Sigmoid colon (tissue), 7 donors: ENCODE measurements at places on chromosomes 11 and 22. TPM values are rescaled to one million over a fixed set of nuclear protein-coding genes. Genes with fewer than 3 reads are reported as not detected.

DNA sequence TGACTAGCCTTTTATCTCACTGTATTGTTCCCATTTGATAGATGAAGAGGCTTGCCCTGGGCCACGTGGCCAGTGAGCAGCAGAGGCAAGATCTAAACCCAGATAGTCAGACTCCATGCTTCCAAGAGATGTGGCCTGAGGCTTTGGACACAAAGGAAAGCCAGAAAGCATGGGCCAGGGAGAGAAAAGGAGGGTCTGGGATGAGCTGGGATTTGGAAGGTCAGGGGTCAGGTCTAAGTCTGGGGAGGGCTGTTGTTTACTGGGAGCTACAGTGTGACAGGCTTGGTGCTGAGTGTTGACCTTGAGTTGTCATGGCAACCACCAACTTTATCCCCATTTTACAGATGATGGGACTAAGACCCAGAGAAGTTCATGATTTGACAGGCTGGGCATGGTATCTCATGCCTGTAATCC lies 2.1 kb downstream of the SLC35E4 start:
- no peak overlapping the region for H3K27ac ChIP-seq
- H3K36me3 ChIP-seq: no peaks in the 10 kb centered on the region
- H3K4me1 ChIP-seq: peaks cover 34% of the 10 kb centered on the region
- H3K27me3 ChIP-seq: no peaks in the 10 kb centered on the region

- peaks cover 4% of the 10 kb centered on the region for H3K36me3 ChIP-seq
- no peak overlapping the region for H3K27ac ChIP-seq
- H3K4me3 ChIP-seq: no peak overlapping the region
- DNase-seq: no peak
- H3K27me3 ChIP-seq: no peaks in the 10 kb centered on the region
These were observed 160.0 kb downstream of the FCHSD2 start for GRCh38 chr11:72981971-72982685.

- H3K4me1 ChIP-seq: peaks cover 19% of the 10 kb centered on the region
- peaks cover 8% of the 10 kb centered on the region for H3K27me3 ChIP-seq
- H3K27ac ChIP-seq: no peak overlapping the region
- peak; percentile 30 for DNase-seq
- no peak overlapping the region for H3K4me3 ChIP-seq
These were observed 2.6 kb downstream of the KCNJ5 start for GRCh38 chr11:128893578-128894285.

- peak within 1 kb of the TSS; percentile 96 for H3K4me3 ChIP-seq
- no peaks in the 10 kb centered on the region for H3K27me3 ChIP-seq
- H3K27ac ChIP-seq: peak within 1 kb of the TSS; percentile 95
- no peaks in the 10 kb centered on the region for H3K4me1 ChIP-seq
These were observed at the start of gene PSMD13 for GRCh38 chr11:236774-237767. Gene PSMD13 (plus strand): TSS chr11:236976. CDS start chr11:237050, 74 bp downstream.

GRCh38 chr11:113736323-113736722 lies 30.2 kb upstream of the TMPRSS5 start:
- no peak overlapping the region for H3K4me3 ChIP-seq
- no peak overlapping the region for H3K27ac ChIP-seq
- H3K36me3 ChIP-seq: peaks cover 5% of the 10 kb centered on the region
- H3K4me1 ChIP-seq: no peaks in the 10 kb centered on the region

- no peaks in the 10 kb centered on the region for H3K27me3 ChIP-seq
- no peak for DNase-seq
- H3K36me3 ChIP-seq: no peaks in the 10 kb centered on the region
- H3K27ac ChIP-seq: no peak overlapping the region
These were observed 95.0 kb downstream of the PDHX start for GRCh38 chr11:35011389-35011788.

GRCh38 chr11:76179147-76179546 lies 27.2 kb downstream of the WNT11 start:
- H3K4me3 ChIP-seq: no peak overlapping the region
- H3K27me3 ChIP-seq: no peaks in the 10 kb centered on the region
- no peak for DNase-seq
- no peaks in the 10 kb centered on the region for H3K4me1 ChIP-seq
- no peak overlapping the region for H3K27ac ChIP-seq
- H3K36me3 ChIP-seq: no peaks in the 10 kb centered on the region

DNA sequence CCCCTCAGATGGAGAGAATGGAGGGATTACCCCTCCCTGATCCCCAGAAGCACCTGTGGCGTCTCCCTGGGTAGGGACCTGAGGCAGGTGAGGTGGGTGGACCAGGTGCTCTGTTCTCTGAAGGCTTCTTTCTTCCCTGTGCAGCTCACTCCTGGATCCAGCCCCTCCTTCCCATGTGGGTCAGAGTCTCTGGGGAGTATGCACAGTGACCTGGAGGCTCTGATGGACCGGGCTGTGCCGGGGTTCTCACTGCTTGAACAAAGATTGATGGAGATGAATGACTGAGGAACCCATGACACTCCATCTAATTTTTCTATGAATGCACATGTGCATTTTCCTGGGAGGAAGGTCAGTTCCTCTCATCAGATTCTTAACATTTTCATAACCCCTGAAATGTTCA lies 78.6 kb upstream of the SHANK2 start:
- H3K4me1 ChIP-seq: no peaks in the 10 kb centered on the region
- H3K27ac ChIP-seq: no peak overlapping the region
- peak; percentile 21 for DNase-seq

DNA sequence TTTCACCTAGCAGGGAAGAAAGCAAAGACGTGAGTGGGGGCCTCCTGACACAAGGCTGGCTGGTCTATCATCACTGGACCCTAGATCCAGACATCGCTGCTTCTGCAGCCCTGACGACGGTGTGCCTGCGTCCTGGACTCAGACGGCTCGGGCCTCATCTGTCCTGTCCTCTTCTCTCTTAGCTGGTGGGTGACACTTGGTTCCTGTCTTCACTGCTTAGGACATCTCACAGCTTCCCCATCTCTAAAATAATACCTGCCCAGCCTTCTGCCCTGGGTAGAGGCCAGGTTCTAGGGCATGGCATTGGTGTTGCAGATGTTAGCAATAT lies 41.3 kb downstream of the APOL1 start:
- no peak overlapping the region for H3K27ac ChIP-seq
- H3K36me3 ChIP-seq: peaks cover 83% of the 10 kb centered on the region
- no peak overlapping the region for H3K4me3 ChIP-seq
- no peak for DNase-seq
- peaks cover 13% of the 10 kb centered on the region for H3K4me1 ChIP-seq

The SERGEF gene
- polyA plus RNA-seq: 30.7 TPM

The HOATZ gene
- polyA plus RNA-seq: not detected

DNA sequence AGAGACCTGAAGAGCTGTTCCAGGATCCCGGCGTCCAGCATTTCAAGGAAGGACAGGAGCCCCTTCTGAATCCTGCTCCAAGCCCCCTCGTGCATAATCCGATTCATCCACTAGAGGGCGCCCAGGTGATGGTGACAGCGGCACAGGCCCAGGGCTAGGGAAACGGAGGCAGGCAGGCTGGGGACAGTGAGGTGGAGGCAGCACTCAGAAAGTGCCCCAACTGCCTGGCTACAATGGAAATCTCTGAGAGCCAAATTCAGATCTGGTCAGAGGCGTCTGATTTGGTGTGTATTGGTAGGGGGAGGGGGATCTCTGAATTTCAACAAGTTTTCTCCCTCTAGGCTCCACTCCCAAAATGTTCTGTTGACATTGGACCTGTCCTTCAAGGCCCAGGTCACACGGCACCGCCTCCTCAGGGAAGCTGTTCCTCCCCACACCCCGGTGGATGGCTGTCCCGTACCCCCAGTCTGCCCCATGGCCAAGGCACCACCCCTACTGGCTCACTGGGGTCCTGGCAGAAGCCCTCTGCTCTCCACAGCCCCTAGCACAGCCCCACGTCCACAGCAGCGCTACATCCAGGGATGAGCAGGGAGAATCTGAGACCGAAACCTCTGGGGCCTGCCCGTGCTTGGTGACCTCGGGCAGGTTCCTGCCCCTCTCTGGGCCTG lies 142.9 kb downstream of the CRYBB2 start:
- peak; percentile 77 for DNase-seq
- no peak overlapping the region for H3K4me3 ChIP-seq
- no peak overlapping the region for H3K27ac ChIP-seq
- H3K4me1 ChIP-seq: no peaks in the 10 kb centered on the region
- H3K27me3 ChIP-seq: no peaks in the 10 kb centered on the region

- H3K36me3 ChIP-seq: no peaks in the 10 kb centered on the region
- H3K27me3 ChIP-seq: no peaks in the 10 kb centered on the region
- no peaks in the 10 kb centered on the region for H3K4me1 ChIP-seq
These were observed 36.0 kb upstream of the PACSIN2 start for GRCh38 chr22:43050995-43051394.
